Fibroblast of lung (primary cell): ENCODE measurements at places on chromosomes 13 and 19. TPM values are rescaled to one million over a fixed set of nuclear protein-coding genes. Genes with fewer than 3 reads are reported as not detected.

- H3K4me3 ChIP-seq = no peak overlapping the region
- DNase-seq = no peak
These were observed 586.8 kb upstream of the MIR17HG start for GRCh38 chr13:90760639-90761038.

DNA sequence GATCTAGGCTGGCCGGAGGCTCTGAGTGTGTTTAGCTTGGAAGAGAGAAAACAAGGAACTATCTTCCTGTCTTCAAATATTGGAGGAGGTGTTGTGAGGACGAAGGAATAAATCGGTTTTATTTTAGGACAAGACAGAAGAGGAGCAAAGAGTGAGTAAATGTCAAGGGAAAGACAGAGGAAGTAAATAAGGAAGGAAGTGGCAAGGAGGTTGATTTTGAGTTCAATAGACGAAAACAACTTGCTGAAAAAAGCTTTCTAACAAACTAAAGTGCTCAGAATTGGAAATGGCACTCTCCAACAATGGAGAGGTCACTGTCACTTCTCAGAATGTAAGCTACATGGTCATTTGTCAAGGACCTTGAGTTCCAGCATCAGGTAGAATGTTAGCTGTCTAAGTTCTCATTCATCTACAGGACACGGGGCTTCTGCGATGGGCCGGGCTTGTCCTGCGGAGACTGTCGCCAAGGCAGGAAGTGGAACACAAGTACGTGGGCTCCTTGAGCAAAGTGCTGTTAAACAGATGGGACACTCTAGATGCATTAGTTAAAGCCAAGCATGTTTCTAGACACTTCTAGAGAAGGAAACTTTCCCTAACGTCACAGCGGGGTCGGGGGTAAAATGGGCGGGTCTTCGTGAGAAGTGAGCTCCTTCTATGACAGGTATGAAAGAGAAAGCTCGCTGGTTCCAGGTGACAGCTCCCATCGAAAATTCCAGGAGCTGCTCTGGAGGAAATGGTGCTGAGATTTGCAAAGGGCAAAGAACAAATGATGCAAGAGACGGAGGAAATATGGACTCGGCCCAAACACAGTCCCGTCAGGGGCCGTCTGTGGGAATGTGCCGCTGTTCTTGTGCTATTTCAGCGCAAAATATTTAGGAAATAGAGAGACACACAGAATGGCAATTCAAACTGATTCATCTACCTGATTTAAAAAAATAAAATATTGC, 103.9 kb upstream of the UBL3 start:
- peaks cover 24% of the 10 kb centered on the region for H3K27me3 ChIP-seq
- H3K4me3 ChIP-seq = no peak overlapping the region
- no peaks in the 10 kb centered on the region for H3K4me1 ChIP-seq
- H3K27ac ChIP-seq = no peak overlapping the region
- DNase-seq = no peak
- H3K36me3 ChIP-seq = no peaks in the 10 kb centered on the region

DNA sequence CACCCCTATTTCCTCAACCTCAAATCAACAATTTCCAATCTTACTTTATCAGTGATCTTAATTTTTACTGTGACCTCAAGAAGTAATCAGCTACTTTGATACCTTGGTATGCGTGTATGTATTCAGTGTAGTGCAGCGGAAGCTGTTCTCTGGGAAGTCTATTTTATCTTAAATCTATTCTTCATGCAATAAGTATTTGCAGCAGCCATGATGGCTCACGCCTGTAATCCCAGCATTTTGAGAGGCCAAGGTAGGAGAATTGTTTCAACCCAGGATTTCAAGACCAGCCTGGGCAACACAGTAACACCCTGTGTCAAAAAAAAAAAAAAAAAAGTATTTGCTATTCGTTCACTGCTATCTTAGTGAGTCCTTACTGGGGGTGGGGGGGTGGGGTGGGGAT, 6.5 kb downstream of the SLC25A30 start:
- H3K27me3 ChIP-seq = no peaks in the 10 kb centered on the region
- no peak overlapping the region for H3K4me3 ChIP-seq
- DNase-seq = no peak
- peaks cover 8% of the 10 kb centered on the region for H3K4me1 ChIP-seq

- DNase-seq = no peak
- H3K36me3 ChIP-seq = peaks cover 10% of the 10 kb centered on the region
- peaks cover 2% of the 10 kb centered on the region for H3K4me1 ChIP-seq
- H3K27ac ChIP-seq = no peak overlapping the region
- H3K4me3 ChIP-seq = no peak overlapping the region
These were observed 19.6 kb downstream of the C13orf46 start for GRCh38 chr13:113954046-113954835.

DNA sequence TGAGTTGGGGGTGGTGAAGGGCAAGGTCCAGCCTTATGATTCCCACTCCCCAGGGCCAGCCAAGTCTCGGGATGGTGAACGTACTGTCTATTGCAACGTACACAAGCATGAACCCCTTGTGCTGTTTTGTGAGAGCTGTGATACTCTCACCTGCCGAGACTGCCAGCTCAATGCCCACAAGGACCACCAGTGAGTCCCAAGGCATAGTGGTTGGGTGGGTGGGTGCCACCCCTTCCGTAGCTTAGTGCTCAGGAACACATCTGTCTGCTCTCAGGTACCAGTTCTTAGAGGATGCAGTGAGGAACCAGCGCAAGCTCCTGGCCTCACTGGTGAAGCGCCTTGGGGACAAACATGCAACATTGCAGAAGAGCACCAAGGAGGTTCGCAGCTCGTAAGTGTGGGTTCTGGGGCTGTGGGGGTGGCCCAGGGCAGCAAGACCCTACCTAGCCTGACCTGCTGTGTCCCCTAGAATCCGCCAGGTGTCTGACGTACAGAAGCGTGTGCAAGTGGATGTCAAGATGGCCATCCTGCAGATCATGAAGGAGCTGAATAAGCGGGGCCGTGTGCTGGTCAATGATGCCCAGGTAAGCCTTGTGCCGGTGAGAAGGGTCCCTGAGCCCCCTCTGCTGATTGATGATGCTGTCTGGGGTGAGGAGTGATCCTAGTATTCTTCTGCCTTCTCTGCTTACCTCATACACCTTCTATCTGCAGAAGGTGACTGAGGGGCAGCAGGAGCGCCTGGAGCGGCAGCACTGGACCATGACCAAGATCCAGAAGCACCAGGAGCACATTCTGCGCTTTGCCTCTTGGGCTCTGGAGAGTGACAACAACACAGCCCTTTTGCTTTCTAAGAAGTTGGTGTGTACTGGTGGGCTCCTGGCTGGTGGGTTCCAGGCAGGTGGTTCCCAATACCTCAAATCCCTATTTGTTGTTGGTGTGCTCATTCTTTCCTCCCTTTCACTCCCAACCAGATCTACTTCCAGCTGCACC, 3.8 kb downstream of the TRIM28 start:
- peaks cover 54% of the 10 kb centered on the region for H3K36me3 ChIP-seq
- H3K4me3 ChIP-seq = no peak overlapping the region
- peaks cover 9% of the 10 kb centered on the region for H3K4me1 ChIP-seq
- no peaks in the 10 kb centered on the region for H3K27me3 ChIP-seq

GRCh38 chr13:112951674-112952371, 17.2 kb upstream of the MCF2L start:
- H3K27ac ChIP-seq = no peak overlapping the region
- H3K4me3 ChIP-seq = no peak overlapping the region
- peaks cover 28% of the 10 kb centered on the region for H3K27me3 ChIP-seq

GRCh38 chr13:74325106-74325505, 190.9 kb upstream of the KLF12 start:
- H3K27ac ChIP-seq = no peak overlapping the region
- no peak overlapping the region for H3K4me3 ChIP-seq
- no peaks in the 10 kb centered on the region for H3K36me3 ChIP-seq
- no peaks in the 10 kb centered on the region for H3K4me1 ChIP-seq
- DNase-seq = peak; percentile 84

GRCh38 chr13:65605396-65605795, 1624.7 kb downstream of the PCDH9 start:
- no peak overlapping the region for H3K27ac ChIP-seq
- no peaks in the 10 kb centered on the region for H3K27me3 ChIP-seq
- DNase-seq = no peak

DNA sequence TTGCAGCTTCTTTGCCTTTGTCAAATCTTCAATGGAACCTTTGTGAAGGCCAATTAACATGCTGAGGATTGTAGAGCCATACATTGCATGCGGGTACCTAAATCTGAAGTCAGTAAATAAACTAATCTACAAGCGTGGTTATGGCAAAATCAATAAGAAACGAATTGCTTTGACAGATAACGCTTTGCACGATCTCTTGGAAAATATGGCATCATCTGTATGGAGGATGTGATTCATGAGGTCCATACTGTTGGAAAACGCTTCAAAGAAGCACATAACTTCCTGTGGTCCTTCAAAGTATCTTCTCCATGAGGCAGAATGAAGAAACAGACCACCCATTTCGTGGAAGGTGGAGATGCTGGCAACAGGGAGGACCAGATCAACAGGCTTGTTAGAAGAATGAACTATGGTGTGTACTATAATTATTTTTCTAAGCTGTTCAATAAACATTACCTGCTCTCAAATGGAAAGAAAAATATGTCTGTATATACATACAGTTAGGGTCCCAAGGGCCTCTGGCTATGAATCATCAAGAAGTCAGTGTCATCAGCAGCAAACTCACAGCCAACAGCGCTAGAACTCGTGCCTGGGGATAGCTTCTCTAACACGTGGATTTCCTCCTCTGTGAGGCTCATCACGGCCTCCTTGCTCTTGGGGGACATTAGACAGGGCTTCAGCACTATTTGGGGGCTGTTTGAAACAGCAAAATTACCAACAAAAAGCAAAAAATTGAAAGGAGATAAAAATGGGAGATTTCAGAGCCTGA, 2.9 kb upstream of the CD70 start:
- H3K4me3 ChIP-seq = no peak overlapping the region
- no peak for DNase-seq
- H3K4me1 ChIP-seq = no peaks in the 10 kb centered on the region
- H3K27ac ChIP-seq = no peak overlapping the region

- no peak for DNase-seq
- peaks cover under 1% of the 10 kb centered on the region for H3K4me1 ChIP-seq
- no peak overlapping the region for H3K4me3 ChIP-seq
- no peaks in the 10 kb centered on the region for H3K27me3 ChIP-seq
- peaks cover 6% of the 10 kb centered on the region for H3K36me3 ChIP-seq
These were observed 6.9 kb downstream of the CHAF1A start for GRCh38 chr19:4409123-4409933.

DNA sequence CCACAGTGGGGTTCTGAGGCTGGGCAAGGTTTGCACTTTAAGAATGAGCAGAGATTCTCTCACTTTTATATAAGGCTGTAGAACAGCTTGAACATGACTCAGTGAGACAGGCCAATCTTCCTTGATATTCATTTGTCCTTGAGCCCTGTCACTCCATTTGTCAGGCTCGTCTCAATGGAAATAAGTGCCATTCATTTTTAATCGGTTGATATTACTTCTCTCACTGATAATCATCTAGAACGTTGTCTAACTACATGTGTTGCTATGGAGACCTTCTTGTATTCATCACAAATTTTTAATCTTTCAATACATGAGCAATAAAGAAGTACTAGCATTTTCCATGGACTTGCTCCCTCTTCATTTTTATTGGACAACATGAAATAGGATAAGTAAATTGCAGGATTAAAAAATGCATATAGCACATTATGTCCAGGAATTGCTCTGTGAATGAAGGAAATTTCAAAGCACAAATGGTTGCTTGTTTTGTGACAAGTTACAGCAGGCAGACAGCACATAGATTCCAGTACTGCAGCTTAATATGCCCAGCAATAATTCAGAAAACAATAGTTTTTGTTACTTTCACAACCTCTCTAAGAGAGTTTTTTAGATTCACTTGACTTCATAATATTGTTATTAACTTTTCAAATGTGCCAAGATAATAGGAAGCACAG, 1178.4 kb upstream of the ATXN8OS start:
- no peaks in the 10 kb centered on the region for H3K4me1 ChIP-seq
- H3K27ac ChIP-seq = no peak overlapping the region
- no peaks in the 10 kb centered on the region for H3K36me3 ChIP-seq
- no peaks in the 10 kb centered on the region for H3K27me3 ChIP-seq
- no peak for DNase-seq

DNA sequence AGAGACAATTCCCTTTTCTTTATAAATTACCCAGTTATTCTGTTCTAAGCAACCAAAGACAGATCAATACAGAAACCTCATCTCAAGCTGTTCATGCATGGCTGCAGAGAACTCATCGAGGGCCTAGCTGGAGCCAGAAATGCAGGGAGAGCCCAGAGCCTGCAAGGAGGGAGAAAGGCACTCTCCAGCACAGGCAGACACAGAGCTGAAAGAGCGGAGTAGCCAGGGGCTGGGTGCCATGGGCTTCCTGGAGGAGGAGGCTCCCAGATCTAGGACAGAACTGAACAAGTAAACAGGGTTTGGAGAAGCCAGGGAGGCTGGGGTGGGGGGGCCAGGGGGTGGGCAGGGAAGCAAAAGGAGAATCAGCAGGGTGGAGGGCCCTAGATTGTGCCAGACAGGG, 144.2 kb upstream of the ZNF507 start:
- H3K27me3 ChIP-seq = no peaks in the 10 kb centered on the region
- no peak overlapping the region for H3K4me3 ChIP-seq
- no peaks in the 10 kb centered on the region for H3K36me3 ChIP-seq
- no peak for DNase-seq
- no peaks in the 10 kb centered on the region for H3K4me1 ChIP-seq

DNA sequence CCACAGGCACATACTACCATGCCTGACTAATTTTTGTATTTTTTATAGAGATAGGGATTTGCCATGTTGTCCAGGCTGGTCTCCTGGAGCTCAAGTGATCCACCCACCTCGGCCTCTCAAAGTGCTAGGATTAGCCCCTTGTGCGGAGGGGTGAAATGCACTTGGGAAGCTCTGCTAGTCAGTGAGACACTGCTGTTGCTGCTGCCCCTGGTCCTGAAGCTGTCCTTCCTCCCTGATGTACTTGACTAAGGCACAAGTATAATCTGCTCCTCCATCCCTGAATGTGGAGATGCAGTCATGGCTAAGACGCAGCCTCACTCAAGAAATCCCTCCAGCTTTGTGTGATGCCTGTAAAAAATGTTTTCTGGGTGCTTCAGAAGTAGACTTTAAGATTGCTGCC, 124.5 kb downstream of the KCTD15 start:
- H3K4me3 ChIP-seq = no peak overlapping the region
- no peaks in the 10 kb centered on the region for H3K27me3 ChIP-seq
- H3K36me3 ChIP-seq = no peaks in the 10 kb centered on the region

DNA sequence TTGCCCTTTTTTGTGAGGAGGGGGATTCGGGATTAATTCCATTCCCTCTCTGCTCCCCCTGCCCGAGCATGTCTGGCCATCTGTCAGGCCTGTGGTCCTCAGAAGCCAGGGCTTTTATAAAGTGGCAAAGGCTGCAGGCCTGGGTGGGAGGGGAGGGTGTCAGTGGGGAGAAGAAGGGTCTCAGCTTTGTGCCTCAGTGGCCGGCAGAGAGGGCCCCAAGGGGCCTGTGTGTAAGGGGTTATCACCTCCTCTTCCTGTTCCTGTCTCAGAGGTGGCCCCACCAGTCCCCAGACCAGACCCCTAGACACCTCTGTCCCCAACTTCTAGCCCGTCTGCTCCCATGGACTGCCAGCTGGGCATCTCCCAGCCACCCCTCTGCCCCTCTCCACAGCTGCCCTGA, 3.4 kb upstream of the NUMBL start:
- no peak overlapping the region for H3K27ac ChIP-seq
- no peak overlapping the region for H3K4me3 ChIP-seq
- DNase-seq = no peak
- peaks cover 12% of the 10 kb centered on the region for H3K36me3 ChIP-seq
- H3K4me1 ChIP-seq = peaks cover 12% of the 10 kb centered on the region
- no peaks in the 10 kb centered on the region for H3K27me3 ChIP-seq

The NMRK2 gene
- not detected in 2 replicates for total RNA-seq

The ZNF772 gene
- 16.9 and 29.7 TPM in 2 replicates for total RNA-seq

The ZNF625 gene
- 7.7 and 15.0 TPM in 2 replicates for total RNA-seq

The DOCK9 gene
- 10.3 and 18.2 TPM in 2 replicates for total RNA-seq

The TUBA3C gene
- not detected in 2 replicates for total RNA-seq

The ZNF177 gene
- total RNA-seq = 2.1 and 3.3 TPM in 2 replicates
